CD4-positive, alpha-beta T cell treated with Interleukin-15 for 1 hour (primary cell): ENCODE measurements at places on chromosomes 4 and X.

- DNase-seq: no peak
These were observed 1.5 kb downstream of the ADRA2C start for GRCh38 chr4:3767570-3768288.

DNA sequence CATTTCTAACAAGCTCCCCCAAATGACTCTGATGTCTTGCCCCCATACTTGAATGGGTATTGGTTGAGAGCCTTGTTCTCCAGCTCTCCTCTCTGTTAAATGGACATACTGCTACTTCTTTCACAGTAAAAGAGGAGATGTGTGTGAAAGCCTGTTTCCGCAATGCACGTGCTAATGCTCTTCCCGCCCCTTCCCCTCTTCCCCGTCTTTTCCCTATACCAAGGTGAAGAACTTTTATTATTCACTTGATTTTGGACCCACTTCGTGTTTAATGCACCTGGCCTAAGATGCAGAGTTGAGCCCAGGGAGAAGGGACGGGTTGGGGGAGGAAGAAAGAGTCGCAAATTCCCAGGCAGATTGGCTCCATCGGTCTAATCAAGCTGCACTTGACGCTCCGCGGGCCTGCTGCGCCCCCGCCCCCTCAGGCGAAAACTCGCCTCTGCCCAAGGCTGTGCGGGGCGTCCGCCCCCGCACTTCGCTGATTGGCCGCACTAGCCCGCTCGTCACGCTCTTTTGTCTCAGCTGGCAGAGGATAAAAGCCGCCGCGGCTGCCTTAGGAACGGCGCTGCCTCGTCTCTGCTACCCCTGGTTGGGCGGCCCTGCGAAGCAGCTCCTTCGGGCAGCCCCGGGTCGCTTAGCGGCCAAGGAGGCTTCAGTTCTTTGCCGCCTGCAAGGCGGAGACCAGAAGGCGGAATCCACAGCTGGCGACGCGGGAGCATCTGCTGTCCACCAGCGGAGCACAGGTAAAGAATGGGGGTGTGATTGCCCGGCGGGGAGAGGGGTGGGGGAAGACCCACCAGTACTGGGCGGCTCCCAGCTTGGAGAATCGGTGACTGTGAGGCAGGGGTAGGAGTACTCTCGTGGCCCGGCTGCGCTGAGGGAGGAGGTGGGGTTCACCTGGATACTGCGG is at the start of gene ZCCHC12:
Gene ZCCHC12, plus strand, starts transcription at position 562 of the 910 bp plus-strand sequence. CDS start 1,421 bp downstream, outside the sequence.
- peak; percentile 51 for DNase-seq

DNA sequence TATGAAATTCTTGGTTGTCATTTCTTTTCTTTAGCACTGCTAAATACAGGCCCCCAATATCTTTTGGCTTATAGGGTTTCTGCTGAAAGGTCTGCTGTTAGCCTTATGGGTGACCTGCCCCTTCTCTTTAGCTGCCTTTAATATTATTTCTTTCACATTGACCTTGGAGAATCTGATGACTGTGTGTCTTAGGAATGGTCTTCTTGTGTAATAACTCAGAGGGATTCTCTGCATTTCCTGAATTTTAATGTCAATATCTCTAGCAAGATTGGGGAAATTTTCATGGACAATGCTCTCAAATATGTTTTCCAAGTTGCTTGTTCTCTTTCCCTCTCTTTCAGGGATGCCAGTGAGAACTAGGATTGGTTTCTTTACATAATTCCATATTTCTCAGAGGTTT is 292.4 kb downstream of the SLC7A11 start:
- no peak for DNase-seq

- DNase-seq: no peak
These were observed 17.2 kb downstream of the TRMT44 start for GRCh38 chr4:8457646-8458252.

- DNase-seq: no peak
These were observed at the start of gene SH3D19 for GRCh38 chr4:151325111-151325948. TSS of gene SH3D19 (minus strand) at chr4:151325605. CDS start at chr4:151325352, 253 bp downstream.

GRCh38 chrX:149511081-149511480 is 6.0 kb upstream of the IDS start:
- no peak for DNase-seq

GRCh38 chr4:165203541-165204461 is 3.6 kb upstream of the KLHL2 start:
- no peak for DNase-seq

DNA sequence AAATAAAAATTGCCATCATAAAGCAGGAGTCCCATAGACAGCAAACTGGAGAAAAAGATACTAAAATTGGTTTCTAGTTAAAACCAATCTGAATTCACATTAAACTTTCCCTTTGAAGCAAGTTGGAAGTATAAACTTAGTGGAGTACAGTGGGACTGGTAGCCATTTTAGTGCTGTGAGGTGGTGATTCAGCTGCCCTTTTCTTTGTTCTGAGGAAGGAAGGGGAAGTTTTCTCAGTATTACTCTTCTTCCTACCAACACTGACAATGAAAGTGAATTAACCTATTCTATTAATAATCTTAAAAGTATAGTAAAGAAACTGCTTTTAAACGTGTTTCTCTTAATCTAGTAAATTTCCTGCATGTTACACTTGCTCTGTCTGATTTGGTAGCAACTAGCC is 36.7 kb downstream of the SLC9A6 start:
- DNase-seq: no peak

- no peak for DNase-seq
These were observed 133.6 kb downstream of the CPE start for GRCh38 chr4:165512424-165512823.

DNA sequence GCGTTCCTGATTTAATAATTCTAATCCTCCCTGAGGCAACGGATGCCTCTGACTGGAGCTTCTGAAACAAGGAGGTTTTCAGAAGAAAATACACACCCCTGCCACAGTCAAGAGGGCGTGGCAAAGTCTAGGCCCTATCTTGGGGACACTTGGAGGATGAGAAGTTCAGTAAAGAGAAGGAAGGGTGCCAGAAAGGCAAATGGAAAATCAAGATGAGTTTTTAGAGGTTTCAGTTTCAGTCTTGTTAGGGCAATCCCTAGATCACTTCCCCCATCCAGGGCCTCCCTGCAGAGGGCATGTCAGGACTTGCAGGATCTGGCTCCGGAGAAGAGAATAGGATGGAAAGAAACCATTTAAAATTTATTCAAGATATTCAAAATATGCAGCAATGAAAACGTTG is 28.5 kb upstream of the FGF2 start:
- no peak for DNase-seq

DNA sequence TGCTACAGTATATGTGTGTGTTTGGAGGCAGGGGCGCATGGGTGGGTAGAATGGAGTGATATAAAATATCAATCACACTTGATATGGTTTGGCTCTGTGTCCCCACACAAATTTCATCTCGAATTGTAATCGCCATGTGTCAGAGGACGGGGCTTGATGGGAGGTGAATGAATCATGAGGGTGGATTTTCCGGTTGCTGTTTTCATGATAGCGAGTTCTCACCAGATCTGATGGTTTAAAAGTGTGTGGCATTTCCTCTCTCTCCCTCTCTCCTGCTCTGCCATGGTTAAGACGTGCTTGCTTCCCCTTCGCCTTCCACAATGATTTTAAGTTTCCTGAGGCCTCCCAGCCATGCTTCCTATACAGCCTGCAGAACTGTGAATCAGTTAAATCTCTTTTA is 14.8 kb downstream of the SOWAHB start:
- DNase-seq: no peak

- DNase-seq: no peak
These were observed 736.2 kb upstream of the GRID2 start for GRCh38 chr4:91567594-91567993.

- DNase-seq: no peak
These were observed 63.0 kb upstream of the WDFY3 start for GRCh38 chr4:85029453-85029852.

GRCh38 chr4:121978172-121978516 is 26.3 kb upstream of the TRPC3 start:
- DNase-seq: no peak

- DNase-seq: no peak
These were observed 33.7 kb downstream of the ADAD1 start for GRCh38 chr4:122412547-122412946.

- no peak for DNase-seq
These were observed 71.3 kb upstream of the PUDP start for GRCh38 chrX:7219153-7219705.

- DNase-seq: no peak
These were observed 21.9 kb downstream of the FHIP1A start for GRCh38 chr4:151430740-151431457.

- DNase-seq: no peak
These were observed 128.5 kb downstream of the LARP7 start for GRCh38 chr4:112765317-112765974.

GRCh38 chr4:119765469-119765868 is 136.9 kb upstream of the PDE5A start:
- DNase-seq: no peak

GRCh38 chr4:68469482-68469881 is 22.2 kb downstream of the TMPRSS11E start:
- DNase-seq: no peak

GRCh38 chr4:71487344-71487920 is 148.6 kb downstream of the SLC4A4 start:
- DNase-seq: no peak

DNA sequence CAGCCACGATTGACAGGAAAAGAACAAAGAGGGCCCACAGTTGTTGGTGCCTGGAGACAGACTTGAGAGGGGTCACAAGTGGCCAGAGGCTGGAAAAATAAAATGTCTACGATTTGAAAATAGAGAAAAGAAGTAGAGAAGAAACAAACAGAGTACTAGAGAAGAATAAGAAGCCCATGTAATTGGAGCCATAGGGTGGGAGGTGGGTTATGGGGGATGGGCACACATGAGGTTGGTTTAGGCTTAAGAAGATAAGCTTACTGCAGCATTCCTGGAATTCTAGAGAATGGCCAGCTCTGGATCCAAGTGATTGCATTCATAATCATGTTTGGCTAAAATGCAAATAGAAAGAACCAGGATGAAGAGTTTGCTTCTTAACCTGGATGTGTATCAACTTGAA is 210.7 kb downstream of the MAML3 start:
- DNase-seq: no peak

DNA sequence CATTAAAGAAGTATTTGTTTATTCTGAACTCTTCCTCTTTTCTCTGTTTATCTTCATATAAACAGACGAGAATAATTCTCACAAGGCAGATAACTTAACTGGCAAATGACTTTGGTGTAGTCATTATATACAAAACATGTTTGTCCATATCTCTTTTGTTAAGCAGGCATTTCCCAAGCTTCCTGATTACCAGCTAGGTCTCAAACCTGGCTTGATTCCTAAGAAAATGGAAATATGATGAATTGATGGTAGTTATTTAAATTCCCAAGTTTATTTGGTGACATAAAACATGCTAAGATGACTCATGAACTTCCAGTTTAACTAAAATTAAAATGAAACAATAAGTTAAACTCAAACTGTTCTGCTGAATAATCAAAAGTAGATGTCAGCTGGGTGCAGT is 96.8 kb downstream of the ARSJ start:
- no peak for DNase-seq

- no peak for DNase-seq
These were observed 487 bp downstream of the TBCK start for GRCh38 chr4:106315476-106315967.

DNA sequence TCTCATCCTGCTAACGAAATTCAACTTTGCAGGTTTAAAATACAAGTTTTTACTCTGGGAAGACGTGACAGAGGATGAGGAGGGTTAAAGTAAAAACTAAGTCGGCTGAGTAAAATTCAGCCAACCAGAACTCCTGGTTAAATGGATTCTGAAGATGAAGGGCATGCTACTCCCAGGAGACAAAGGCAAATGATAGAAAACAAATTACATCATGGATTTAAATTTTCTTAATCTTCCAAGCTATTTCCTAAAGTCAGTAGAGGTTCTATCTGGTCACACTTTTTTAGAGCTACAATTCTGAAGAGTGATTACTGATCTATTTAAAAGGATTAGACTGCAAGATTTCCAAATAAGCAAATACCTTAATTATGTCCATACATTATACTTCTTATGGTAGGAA is 47.9 kb downstream of the ZNF827 start:
- no peak for DNase-seq

DNA sequence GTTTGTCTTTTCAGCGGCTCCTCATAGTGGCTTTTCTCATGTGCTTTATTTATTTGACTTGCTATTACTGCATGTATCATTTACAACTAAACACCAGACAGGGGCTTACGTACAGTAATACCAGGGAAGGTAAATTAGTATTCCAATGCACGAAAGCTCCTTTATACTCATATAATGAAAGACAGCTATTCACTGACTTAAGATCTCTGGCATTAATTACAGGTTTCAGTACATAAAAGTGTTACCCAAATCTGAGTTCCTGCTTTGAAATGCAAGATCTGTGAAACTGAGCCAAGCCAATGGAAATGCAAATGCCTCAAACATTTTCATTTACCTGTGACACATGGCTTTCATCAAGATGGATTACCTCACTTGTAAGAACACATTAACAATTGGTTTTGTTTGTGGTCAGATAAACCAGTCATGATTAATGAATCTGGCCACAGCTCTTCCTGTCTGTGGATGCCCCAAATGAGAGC is 107.2 kb downstream of the ANAPC4 start:
- DNase-seq: no peak

DNA sequence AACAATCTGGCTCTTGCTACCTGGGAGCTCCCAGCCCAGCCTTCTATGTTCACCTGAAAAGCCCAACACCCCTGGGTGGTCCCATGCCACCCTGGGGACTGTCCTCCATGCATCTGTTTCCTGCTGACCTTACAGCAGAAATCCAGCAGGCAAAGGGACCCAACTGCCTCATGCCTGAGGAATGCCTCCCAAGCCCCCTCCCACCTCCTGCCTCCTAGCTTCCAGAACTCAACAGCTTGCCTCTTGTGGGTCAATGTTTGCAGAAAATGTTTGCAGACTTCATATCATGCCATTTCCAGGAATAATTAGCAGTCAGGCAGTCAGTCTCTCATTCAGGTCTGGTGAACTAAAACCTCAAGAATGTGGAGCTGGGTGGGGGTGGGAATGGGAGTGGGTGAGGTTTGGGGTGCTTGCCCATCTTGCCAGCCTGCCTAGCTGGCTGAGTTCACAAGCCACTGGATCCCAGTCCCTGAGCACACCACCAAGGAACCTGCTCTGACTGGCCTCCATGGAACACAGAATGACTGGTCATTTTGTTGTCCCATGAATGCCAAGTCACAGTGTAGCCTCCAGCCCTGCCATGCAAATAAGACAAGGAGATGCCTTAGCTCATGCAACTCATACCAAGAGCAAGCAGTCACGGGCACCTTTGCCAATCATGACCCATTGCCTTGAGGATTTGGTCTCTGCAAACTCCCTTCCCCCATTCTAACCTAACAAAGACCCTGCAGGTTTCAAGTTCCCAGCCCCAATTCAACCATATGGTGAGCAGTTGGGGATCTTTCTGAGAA is 12.1 kb upstream of the PLAC1 start:
- no peak for DNase-seq

DNA sequence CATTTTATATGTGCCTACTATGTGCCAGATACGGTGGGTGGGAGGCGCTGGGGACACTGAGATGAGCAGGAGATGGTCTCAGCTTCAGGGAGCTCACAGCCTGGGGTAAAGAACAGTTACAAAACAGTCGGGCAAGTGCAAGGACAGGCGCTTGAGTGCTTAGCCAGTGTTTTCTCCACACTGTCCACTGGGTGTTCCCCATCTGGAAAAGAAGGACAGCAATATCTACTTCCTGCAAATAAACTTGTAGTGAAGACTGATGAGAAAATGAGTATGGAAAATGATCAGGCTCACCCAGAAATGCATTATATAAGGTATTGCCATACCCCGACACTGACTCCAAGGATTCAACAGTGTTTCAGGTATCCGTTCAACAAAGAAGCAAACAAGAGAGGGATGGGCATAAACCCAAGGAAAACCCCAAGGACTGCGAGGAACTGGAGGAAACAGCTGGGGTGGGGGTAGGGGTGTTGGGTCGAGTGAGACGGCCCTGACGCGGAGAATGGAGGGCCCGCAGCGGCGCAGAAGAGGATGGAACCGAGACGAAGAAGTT is 835 bp downstream of the TMEM185A start:
- no peak for DNase-seq

GRCh38 chrX:134010690-134011089 is 25.3 kb upstream of the GPC3 start:
- DNase-seq: no peak
